ENCODE measurements at places on chromosomes 16 and 17.

- DNase-seq: no peak
Measured at GRCh38 chr17:49480836-49481615, 14.1 kb upstream of the NGFR start.

- DNase-seq: no peak
Measured at GRCh38 chr17:37239690-37240334, 136.0 kb upstream of the C17orf78 start.

GRCh38 chr16:535446-536405 lies 8.2 kb downstream of the CAPN15 start:
- no peak for DNase-seq

DNA sequence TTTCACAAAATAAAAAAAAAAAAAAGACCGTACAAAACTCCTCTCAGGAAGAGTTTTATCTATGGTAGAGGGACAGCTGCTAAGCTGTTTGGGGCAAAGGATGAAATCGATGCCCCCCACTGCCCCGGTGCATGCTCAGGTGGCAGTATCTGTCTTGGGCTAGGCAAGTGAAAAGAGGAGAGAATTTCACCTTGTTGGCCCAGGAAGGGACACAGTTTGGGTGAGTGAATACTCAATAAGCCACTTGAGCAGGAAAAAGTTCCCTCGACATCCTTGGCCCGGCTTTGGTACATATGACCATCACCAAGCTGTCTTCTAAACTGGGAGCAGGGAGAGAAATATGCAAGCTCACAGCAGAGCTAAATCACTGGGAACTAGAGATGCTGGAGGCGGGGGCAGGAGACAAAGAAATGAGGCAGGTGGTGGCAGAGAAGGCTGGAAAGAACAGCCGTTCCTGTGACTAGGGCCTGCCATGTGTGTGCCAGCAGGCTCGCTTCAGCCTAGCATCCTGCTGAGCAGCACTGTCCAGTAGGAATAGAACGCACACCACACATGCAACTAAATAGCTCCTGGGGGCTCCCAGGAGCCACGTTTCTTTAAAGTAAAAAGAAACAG lies 8.2 kb upstream of the EIF1 start:
- DNase-seq: no peak

GRCh38 chr17:56096026-56096810 lies 57.1 kb upstream of the ANKFN1 start:
- DNase-seq: no peak

- no peak for DNase-seq
Measured at GRCh38 chr17:19346351-19347255, 15.9 kb downstream of the B9D1 start.
